Esophagus muscularis mucosa (tissue), 4 donors: ENCODE measurements at places on chromosomes 5 and 9.

- DNase-seq, result no peak
Observed at GRCh38 chr9:74639112-74639511, 142.0 kb downstream of the RORB start.

DNA sequence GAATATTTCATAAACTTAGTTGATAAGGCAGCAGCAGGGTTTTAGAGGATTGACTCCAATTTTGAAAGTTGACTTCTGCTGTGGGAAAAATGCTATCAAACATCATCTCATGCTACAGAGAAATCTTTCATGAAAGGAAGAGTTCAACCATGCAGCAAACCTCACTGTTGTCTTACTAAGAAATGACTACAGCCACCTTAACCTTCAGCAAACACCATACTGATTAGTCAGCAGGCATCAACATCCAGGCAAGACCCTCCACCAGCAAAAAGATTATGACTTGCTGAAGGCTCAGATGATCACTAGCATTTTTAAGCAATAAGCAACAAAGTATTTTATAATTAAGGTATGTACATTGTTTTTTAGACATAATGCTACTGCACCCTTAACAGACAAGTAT is 7.6 kb downstream of the TMEM174 start:
- DNase-seq, result no peak

DNA sequence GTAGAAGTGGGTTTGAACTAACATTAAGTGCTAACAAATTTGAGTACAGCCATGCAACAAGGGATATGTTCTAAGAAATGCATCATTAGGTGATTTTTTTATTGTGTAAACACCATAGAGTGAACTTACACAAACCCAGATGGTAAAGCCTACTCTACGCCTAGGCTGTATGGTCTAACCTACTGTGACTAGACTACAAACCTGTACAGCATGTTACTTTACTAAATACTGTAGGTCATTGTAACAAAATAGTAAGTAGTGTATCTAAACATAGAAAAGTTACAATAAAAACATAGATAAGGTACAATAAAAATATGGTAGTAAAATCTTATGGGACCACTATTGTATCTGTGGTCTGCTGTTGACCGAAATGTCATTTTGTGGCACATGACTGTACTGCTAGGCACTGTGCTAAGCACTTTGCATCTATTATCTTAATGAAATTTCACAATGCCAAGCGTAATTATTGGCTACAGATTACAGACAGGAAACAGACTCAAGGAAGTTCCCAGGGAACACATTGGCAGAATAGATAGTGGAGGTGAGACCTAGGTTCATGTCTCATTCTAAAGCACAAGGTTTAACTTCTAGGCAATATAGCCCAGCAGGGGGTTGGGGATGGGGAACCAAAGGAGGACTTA is 62.7 kb downstream of the ATP10B start:
- DNase-seq, result no peak

GRCh38 chr9:114503522-114504340 is 1.5 kb downstream of the WHRN start:
- DNase-seq, result no peak

DNA sequence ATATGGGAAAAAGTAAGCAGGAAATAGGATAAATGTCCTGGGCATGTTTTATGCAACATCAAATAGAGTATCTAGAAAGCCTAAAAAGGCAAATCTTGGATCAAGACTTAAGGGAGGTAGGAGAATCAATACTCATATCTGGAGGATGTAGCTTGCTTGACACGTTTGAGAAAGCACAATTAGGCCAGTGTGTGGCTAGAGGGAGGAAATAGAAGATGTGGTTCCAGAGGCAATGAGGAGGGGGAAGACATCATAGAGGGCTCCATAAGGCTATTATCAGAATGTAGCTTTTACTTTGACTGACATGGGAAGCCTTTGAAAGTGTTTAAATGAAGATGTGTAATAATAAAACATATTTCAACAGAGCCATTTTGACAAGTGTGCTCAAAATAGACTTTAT is 200.7 kb upstream of the CDH12 start:
- DNase-seq, result no peak

DNA sequence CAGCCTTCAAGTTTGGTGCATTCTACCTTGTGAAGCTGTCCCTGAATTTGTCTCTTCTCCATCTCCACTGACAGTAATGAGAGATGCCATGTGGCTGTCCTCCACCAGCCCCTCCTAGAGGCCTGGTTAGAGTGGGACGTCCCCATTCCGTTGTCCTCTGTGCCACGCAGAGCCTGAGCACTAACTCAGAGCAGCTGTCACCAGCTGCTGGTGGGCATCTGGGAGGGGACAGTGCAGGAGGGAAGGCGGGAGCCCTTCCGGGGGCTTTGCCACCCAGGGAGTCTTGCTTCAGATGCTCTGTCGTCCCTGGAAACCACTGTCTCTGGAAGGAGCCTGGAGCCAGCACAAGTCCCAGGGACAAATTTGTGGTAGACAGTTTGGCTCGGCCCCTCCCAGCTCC is 78.6 kb downstream of the PDZD2 start:
- DNase-seq, result no peak

DNA sequence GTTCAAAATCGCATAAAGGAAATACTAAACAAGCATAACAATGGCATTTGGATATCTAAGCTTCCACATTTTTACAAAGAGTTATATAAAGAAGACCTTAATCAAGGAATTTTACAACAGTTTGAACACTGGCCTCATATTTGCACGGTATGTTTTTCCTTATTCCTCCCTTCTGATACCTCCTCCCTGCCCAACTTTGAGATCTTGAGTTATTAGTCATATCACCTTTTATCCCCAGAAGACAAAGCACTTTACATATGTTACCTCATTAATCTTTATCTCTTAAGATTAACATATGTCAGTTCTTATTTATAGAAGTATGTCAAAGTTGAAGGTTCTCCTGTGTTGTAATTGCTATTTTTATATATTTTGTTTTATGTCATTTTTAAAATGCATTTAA is 29.8 kb downstream of the TDRD7 start:
- no peak for DNase-seq

- no peak for DNase-seq
Observed at GRCh38 chr5:55497712-55498111, 37.1 kb downstream of the PLPP1 start.

GRCh38 chr5:36300927-36301540 is 668 bp downstream of the RANBP3L start:
- DNase-seq, result no peak

GRCh38 chr5:74095871-74096270 is 469.9 kb downstream of the ARHGEF28 start:
- DNase-seq, result no peak

GRCh38 chr9:116490321-116490720 is 196.8 kb upstream of the TRIM32 start:
- DNase-seq, result no peak

GRCh38 chr5:80076131-80077050 is 41.2 kb downstream of the THBS4 start:
- DNase-seq, result no peak

- no peak for DNase-seq
Observed at GRCh38 chr5:83777856-83778255, 57.2 kb upstream of the HAPLN1 start.

GRCh38 chr5:67283275-67283987 is 86.8 kb upstream of the CD180 start:
- peak; percentile 89 for DNase-seq

- DNase-seq, result no peak
Observed at GRCh38 chr9:134522502-134522848, 119.1 kb upstream of the COL5A1 start.

DNA sequence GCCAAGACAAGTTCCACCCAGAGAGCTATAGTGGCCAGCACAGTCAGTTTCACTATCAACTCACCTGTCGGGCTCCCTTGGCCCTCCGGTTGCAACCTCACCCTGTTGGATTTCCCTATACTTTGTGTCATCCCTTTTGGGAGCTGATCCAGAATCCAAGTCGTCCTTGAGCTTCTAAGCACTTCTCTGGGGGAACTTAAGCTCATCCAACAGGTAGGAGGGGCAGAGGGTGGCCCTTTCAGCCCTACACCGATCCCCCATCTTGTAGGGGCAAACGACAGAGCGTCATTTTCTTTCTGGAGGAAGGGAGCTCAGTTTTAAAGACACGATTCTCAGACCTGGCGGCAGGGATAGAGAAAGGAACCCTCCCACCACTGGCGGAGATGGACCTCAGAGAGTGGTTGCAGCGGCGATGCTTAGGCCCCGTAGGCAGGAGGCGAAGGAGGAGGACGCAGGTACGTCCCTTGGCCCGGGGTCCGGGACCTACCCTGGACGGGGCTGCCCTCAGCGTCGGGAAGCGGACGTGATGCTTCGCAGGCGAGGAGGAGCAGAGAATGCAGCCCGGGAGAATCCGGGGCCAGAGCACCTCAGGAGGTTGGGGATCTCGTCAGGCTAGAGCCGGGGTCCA is 519 bp downstream of the ZER1 start:
- DNase-seq, result no peak

GRCh38 chr5:13740471-13740870 is 204.0 kb downstream of the DNAH5 start:
- DNase-seq, result no peak

DNA sequence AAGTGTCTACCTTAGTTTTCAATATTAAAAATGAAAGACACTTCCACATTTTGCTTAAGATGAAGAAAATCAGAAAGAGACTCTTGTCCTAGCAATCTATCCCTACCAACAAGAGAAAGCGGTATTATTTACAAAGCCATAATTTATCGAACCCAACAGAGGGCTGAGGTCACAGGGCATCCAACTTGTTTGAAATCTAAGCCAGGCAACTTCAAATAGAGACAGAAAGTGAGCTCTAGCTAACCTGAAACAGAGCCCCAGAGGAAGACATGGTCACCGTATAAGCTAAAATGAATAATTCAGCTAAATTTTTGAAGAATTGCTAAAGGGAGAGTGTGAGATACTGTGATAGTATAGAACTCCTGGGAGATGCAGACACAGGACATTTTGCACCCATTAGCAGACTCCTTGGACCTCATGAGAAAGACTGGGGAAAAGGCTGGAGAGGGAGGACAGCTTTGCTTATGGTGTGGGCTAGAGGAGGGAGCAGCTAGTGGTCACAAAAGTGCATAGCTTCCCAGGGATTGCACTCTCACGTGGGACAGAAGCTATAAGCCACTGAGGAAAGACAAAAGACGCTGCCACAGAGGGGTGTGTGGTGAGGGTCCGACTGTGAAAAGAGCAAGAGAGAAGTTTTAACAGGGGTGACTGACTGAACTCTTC is 624.2 kb upstream of the GRIN3A start:
- no peak for DNase-seq

- DNase-seq, result no peak
Observed at GRCh38 chr5:154367101-154367500, 78.7 kb upstream of the SAP30L start.

DNA sequence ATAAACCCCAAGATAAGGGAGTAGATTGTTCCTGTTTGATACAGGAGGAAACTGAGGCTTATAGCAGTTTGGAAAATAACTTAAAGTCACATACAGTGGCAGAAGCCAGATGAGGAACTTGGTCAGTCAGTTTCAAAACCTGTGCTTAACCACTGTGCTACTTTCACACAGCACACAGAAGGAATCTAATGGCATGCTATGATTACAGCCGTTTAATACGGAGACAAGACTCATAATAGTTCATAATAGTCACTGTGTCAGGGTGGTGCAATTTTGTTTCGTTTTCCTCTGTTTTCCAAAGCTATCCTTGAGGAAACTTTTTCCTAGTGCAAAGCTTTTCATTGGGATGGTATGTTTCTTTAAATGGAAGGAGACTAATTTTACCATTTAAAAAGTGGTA is 112.3 kb downstream of the GCNT1 start:
- no peak for DNase-seq

GRCh38 chr5:59486508-59486907 is 407.0 kb downstream of the PDE4D start:
- no peak for DNase-seq

- no peak for DNase-seq
Observed at GRCh38 chr9:135533113-135533512, 11.9 kb downstream of the LCN1 start.

GRCh38 chr5:160702934-160703333 is 149.1 kb downstream of the ATP10B start:
- DNase-seq, result no peak

- no peak for DNase-seq
Observed at GRCh38 chr9:132299221-132299620, 55.6 kb downstream of the SETX start.

DNA sequence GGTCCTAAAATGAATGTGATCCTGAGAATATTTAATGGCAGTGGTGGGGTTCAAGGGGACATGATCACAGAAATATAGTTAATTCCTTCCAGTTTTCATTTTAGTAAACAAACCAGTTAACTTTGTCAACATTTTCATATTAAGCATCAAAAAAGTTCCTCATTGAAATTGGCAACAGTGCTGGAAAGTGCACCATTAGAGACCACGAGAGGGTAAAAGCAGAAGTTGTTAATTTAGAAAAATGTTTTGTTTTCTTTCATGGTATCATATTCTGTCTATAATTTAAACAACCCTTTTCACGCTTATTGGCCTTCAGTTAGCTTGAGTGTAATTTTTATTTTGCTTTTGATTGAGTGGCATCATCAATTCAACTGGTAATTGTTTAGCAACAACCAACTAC is 11.9 kb downstream of the GIN1 start:
- no peak for DNase-seq

GRCh38 chr9:33041432-33042188 is 16.5 kb downstream of the DNAJA1 start:
- DNase-seq, result no peak

DNA sequence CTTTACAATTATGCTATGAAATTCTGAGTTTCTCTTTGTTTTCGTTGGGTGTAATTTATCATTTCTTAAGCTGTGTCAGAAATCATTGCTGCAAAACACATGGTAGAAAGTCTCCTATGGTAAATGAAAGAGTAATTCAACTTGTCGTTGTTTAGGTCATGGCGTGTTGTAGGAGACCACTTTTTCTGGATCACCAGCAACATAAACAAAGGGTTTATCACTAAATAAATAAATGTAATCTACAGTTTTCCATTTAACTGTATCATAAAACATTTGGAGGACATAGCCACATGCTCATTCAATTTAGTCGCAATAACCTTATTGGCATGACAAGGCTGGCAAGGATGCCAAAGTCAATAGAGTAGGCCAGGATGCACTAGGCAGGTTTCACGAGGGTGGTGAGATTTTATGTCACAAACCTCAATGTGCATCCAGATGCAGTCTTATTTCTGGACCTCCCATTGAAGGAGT is 154.4 kb upstream of the ERCC6L2 start:
- DNase-seq, result no peak

- no peak for DNase-seq
Observed at GRCh38 chr9:131808291-131808690, 68.4 kb upstream of the RAPGEF1 start.

- no peak for DNase-seq
Observed at GRCh38 chr5:37721447-37721871, 118.4 kb downstream of the GDNF start.

- no peak for DNase-seq
Observed at GRCh38 chr5:176996780-176997179, 9.8 kb downstream of the UIMC1 start.

GRCh38 chr5:181261320-181262049 is 542 bp upstream of the TRIM52 start:
- no peak for DNase-seq

- no peak for DNase-seq
Observed at GRCh38 chr5:39691993-39692392, 267.2 kb upstream of the DAB2 start.
